MG63 (cell line): ENCODE measurements at places on chromosomes 7 and 10.
A peak's percentile ranks its signal among the peaks of the same experiment; 100 is the strongest.

GRCh38 chr10:2207246-2207922 is 470.1 kb upstream of the ADARB2 start:
- no peak for DNase-seq

GRCh38 chr7:151408839-151409666 is 785 bp downstream of the WDR86 start:
- no peak for DNase-seq

DNA sequence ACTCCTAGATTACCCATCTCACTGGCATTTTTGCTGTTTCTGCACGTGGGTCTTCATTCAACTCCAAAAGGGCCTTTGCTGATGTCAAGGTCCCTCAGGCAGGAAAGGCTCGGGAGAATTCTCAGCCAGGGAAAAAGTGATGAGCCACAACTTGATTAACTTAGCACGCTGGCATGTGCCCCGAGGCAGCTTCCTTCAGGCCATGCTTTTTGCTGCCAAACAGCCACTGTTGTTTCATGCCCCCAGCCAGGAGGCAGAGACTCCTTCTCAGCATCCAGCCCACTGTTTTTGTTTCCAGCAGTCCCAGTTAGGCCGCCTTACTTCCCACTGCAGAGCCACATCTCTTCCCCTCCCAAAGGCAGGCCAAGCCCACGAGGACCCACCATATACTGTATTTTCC is 266.5 kb upstream of the YAE1 start:
- DNase-seq = peak; percentile 65

- no peak for DNase-seq
Measured at GRCh38 chr7:36272211-36272566, 117.5 kb upstream of the ANLN start.

- DNase-seq = no peak
Measured at GRCh38 chr7:5625938-5626337, 155.5 kb downstream of the RNF216 start.

- DNase-seq = no peak
Measured at GRCh38 chr10:43960477-43960876, 311.8 kb upstream of the ZNF32 start.

DNA sequence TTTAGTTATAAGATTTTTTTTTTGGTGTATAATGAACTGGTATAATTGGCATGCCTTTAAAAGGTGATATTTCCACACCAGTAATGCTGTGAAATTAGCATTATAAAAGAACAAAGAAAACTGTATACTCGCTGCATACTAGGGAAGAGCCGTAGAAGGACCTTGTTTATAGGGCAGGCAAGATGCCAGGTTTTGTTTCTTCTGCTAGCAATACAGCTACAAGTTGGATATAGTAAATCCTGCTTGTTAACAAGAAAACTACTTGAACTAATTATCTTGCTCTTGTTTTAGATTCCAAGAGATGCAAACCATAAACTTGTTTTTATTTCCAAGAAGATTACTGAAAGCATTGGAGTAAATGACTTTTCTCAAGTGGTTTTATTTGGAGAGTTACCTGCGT is 1.9 kb downstream of the DNAH11 start:
- DNase-seq = no peak

GRCh38 chr7:29962035-29962434 is 27.6 kb downstream of the SCRN1 start:
- no peak for DNase-seq

GRCh38 chr10:88106366-88106765 is 242.9 kb downstream of the PTEN start:
- no peak for DNase-seq

DNA sequence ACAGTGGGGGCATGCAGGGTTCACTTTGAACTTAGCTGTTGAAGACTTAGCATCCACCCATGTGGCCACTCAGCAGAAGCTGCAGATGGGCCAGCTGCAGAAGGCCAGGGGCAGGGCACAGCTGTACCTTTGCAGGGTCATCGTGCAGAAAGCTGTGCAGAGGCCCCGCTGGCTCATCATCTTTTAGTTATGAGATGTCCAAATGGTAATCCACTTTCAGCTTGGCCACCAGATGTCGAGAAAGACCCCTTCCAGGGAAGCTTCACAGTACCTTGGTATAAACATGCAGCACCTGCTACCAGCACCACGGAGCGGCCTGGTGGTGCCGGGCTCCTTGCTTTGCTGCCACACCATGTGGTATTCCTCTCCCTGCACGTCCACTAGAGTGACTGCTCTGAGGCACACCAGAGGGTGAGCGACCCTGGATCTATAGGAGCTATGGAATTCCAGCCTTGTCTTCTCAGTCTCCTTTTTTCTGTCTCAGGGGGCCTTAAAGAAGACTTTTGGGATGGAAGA is 74.2 kb upstream of the LAMB4 start:
- DNase-seq = no peak

DNA sequence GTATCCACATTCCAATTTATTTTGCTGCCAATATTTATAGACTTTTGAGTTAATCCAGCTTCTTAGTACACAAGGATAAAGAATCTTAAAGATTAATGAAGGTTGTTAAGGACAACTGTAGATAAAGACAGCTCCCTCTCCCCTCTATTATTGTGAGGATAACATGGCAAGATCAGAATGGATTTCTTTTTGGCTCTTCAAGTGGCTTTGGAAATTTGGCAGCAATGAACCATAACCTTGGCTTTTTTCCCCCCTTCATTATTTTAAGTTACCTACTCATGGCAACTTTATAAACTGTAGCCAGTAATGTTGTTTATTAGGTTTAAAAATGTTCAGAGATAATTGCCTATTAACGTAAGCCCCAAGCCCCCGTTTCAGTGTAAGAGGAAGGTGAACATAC is 131.1 kb upstream of the SLC26A5 start:
- no peak for DNase-seq

DNA sequence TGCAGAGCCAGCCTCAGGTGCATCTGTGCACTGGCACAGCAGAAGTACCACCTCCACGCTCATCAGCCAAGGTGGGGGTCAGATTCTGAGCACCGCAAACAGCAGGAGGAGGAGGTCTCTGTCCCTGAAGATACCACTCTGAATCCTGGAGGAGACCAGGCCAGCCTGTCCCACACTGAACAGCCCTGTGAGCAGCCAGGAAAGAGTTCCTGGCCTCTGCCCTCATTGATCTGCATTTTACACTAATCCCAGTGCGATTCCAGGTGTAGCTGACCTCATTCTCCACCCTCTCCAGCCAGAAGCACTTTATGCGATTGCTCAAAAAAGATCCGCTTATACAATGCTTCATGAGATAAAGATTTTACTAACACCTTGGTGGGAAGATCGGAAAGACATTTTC is 99.1 kb upstream of the CACUL1 start:
- no peak for DNase-seq

DNA sequence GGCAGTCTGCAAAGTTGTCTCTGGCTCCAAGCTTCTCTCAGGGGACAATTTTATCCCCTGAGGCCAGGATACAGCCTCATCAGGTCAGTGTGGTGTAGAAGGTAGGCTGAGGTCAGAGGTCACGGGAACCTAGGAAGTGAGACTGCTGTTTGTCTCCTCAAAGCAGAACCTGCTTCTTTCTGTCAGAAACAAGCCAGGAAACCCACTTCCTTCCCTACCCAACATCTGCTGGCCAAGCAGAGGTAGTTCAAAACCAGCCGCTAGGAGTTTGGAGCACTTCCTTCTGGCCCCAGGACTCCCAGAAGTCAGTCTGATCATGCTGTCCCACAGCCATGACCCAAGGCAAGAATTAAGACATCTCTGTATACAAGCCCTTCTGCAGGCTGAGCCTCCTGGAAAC is 12.2 kb downstream of the CLRN3 start:
- no peak for DNase-seq

DNA sequence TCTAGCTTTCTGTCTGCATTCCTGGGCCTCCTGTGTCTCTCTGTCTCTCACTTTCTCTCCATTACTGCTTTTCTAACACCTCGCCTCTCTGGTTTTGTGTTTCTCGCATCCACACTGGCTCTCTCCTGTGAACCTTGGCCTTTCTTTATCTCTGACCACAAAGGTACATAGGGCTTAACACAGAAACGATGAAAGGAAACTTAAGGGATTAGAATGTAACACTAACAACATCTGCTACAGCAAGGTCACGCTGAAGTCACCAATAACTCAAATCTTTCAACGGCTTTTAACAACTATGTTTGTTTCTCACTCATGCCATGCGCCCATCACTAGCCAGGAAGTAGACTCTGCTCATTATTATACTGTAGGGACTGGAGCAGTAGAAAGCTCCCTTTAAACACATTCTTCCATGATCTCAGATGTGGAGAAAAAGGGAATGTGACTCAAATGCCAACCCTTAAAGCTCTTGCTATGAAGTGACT is 9.3 kb upstream of the OR6V1 start:
- DNase-seq = no peak

DNA sequence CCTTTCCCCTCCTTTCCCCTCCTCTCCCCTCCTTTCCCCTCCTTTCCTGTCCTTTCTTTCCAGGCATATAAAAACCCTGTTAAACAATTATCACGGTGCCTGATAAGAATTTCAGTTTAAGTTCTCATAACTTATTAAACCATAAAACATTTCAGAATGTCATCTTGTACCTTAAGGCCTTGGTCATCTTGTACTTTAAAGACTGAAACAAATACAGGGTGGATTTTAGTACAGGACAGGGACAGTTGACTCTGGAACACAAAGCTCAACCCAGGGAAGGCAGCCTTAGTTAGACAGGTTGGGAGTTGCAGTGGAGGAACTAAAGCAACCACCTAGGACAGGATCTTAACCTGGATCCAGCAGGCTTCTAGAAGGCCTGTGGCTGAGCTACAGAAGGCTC is 1.2 kb downstream of the AGR3 start:
- no peak for DNase-seq

- no peak for DNase-seq
Measured at GRCh38 chr7:36545291-36545690, 155.6 kb downstream of the ANLN start.

DNA sequence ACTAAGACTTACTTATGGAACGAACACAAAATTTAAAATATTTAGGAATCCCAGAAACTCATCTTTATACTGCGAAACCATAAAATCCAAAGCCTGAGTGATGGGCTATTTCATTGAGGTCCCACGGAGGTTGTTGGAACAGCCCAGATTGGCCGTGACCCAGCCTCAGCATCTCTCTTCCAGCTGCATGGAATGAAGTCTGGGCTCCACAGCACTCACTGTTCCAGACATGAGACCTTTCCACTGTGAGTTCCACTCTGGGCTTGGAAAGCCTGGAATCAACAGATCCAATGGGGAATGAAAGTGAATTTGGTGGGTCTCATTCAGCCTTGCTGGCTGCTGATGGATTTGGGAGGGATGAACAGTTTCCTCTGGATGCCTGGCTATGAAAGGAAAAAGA is 184.9 kb downstream of the EMX2 start:
- DNase-seq = no peak

GRCh38 chr7:132343199-132343598 is 233.1 kb downstream of the PLXNA4 start:
- no peak for DNase-seq

DNA sequence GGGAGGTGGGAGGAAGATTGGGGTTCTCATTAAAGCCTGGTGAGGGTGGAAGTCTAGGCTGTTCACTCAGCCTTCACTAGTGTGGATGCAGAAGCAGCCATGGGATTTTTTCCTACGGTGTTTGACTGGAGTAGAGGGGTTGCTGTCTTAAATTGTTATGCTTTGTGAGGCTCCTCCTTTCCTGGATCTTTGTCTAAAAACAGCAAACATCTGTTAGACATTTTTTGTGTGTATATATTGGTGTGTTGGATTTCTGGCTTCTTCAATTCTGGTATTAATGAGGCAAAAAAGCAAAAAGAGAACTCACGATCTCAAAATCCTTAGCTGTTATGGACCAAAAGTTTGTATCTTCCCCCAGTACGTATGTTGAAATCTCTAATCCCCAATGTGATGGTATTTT is 28.2 kb downstream of the MEOX2 start:
- DNase-seq = no peak

- DNase-seq = peak; percentile 67
Measured at GRCh38 chr10:100433253-100434240, 29.3 kb upstream of the WNT8B start.

DNA sequence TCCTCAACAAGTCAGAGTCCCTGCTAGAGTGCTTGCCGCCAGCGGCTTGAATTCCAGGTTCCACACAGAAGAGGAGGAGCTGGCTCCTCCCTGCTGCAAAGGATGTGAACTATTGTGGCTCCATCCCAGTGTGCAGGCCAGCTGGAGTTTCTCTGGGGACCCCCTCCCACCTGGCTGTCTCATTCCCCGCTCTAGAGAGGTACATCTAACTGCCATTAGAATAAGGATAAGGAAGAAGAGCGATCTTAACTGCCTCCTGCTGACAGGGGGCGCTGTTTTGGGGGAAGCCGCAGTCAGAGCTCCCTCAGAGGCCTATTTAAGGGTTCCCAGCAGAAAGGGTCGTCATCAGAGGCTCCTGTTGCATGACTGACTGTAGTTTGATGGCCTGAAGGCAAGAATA is 40.8 kb upstream of the HECW1 start:
- DNase-seq = no peak

DNA sequence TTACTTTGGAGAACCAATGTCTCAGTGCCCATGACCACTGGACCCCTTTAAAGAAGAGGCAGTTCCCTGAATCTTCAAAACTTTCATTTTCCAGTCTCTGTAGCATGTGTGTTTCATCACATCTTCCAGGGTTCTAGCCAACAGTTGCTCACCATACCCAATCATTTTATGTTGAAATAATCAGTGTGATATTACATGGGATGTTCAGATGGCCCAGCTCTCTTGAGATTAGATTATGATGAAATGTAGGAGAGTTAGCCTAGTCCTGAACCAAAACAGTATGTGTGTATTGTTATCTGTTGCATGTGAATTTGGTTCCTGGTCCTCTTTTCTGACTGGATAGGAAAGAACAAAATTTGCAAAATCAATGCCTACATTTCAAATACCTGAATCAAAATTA is 144.5 kb downstream of the ANKRD7 start:
- no peak for DNase-seq

DNA sequence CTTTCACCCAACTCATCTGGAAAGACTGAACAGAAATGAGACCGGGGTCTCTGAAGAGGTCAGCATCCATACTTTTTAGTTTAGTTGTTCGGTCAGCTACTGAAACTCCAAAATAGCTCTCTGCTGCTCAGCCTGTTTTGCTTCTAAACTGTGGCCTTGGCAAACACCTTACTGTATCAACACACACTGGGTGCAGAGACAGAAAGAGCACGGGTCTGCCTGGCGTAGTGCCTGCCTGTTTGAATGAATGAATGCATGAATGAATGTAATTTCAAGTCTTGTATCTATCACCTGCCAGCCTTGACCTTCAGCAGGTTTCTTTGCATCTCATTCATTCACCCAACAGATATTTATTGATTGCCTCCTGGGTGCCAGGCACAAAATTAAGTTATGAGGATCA is 98.4 kb downstream of the PLPP4 start:
- no peak for DNase-seq

- no peak for DNase-seq
Measured at GRCh38 chr7:151243408-151244195, 4.9 kb downstream of the SMARCD3 start.

- DNase-seq = no peak
Measured at GRCh38 chr7:14069961-14070360, 80.5 kb upstream of the ETV1 start.

- peak; percentile 14 for DNase-seq
Measured at GRCh38 chr7:132614428-132615318, 38.4 kb upstream of the PLXNA4 start.
